Tibial artery (tissue), 4 donors: ENCODE measurements at places on chromosomes 13 and 19.

- no peak for DNase-seq
These were observed 5.7 kb upstream of the NUP58 start for GRCh38 chr13:25295701-25296100.

DNA sequence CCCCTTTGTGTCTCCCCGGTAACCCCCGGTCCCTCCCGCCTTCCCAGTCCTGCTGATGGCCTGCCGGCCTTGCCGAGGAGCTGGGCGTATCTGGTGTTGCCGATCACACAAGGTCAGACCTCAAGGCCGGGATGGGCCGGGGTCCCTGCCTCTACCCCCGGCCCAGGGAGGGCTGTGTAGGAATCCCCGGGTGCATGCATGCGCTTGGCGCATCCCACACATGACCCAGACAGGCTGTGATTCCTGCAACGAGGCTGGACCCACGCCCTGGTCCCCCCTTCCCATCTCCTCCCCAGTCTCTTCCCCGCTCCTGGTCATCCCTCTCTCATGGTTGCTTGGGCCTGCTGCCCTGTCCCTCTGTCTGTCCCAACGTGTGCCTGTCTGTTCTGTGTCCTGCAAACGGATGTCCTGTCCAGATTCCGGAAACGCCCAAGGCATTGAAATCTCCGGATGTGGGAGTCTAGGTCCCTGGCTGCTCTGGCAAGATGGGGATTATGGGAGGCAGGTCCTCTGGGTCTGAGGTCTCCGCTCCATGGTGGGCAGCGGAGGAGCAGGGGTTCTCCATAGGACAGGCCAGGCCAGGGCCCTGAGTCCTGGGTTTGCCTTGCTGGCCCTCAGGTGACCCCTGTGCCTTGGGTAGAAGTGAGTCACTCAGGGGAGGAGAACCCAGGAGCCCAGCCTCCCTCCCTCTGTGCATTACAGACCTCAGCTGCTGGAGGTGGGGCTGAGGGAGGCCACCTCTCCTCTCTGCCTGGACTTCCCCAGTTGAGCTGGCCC is 1.6 kb downstream of the PKN1 start:
- peak; percentile 88 for DNase-seq

DNA sequence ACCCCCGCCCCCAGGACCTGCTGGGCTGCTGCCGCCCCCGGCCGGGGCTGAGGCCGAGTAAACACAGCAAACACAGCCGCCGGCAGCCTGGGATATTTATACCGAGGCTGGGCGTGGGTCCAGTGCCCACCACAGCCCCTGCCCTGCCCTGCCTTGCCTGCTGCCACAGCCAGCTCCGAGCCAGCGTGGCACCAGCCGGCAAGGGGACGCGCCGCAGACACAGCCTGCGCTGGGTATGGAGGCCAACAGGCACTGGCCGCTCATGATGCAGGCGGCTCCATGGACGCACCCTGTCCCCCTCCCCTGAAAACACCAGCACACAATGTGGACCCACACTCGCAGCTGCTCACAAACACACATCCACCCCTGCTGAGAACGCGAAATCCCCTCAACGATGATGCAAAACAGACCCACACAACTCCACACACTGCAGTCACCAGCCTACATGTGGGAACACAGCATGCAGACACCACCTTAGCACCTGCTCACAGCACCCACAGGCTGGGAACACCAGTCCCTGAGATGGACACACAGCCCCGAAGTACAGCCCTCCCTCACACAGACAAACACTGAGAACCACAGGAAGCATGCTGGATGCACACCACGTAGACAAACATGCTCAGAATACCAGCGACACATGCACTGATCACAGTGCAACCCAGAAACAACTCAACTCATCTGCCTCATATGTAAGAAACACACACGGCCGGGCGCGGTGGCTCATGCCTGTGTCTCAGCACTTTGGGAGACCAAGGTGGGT is 16.2 kb downstream of the CCDC97 start:
- peak; percentile 80 for DNase-seq

DNA sequence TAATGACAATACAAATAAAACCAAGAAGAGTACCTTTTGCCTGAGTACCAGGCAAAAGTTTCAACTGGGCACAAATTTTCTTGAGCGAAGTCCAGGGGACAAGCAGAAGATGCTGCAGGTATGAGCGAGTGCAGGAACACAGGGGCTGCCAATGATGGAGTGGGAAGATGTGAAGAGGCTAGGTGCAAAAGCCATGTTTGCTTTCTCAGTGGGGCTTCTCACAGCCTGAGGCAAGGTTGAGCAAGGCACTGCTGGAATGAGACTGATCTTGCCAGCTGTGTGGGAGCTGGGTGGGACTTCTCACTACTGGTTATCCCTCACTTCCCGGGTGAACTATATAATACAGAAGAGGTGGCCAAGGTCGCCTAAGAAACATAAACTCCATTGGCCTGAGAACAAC is 1200.7 kb downstream of the SLITRK1 start:
- DNase-seq = no peak

DNA sequence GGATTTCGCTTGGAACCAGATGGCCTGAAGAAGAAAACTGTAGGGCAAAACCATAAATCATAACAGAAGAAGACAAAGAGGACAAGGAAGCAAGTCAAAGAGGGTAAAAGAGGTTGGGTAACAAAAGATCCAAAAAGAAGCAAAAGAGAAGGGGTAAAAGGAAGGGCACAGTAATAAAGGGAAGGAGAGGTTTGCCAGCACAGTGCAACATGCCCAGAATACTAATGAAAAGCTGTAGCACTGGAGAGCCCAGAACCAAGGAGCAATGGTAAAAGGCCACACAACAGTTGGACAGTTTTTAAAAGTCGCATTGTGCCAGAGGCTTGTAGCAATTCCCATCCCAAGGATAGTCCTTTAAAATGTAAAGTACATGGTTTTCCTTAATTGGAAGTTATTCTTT is 506.6 kb downstream of the PCDH9 start:
- DNase-seq = no peak

DNA sequence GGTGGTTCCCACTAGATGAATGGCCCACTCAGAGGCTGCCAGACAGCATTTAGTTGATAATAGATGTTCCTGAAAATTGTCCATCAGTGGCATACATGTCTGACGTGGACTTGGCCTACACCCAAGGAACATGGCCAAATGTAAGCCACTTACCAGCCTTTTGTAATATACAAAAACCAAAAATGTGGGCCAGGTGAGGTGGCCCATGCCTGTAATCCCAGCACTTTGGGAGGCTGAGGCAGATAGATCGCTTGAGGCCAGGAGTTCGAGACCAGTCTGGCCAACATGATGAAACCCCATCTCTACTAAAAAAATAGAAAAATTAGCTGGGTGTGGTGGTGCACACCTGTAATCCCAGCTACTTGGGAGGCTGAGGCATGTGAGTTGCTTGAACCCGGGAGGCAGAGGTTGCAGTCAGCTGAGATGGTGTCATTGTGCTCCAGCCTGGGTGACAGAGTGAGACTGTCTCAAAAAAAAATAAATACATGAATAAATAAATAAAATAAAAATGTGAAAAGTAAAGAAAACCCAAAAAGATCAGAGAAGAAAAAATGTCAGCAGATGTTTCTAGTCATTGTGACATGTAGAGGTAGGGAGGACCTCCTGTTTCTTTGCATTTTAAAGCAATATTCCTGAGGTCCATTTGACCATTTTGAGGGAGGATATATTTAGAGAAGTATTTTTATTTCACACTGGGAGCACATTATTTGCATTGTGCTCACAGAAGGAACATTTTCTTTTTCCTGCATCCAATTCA is 7.1 kb upstream of the WTIP start:
- DNase-seq = no peak

GRCh38 chr13:107961849-107962608 is 253.3 kb downstream of the LIG4 start:
- no peak for DNase-seq

DNA sequence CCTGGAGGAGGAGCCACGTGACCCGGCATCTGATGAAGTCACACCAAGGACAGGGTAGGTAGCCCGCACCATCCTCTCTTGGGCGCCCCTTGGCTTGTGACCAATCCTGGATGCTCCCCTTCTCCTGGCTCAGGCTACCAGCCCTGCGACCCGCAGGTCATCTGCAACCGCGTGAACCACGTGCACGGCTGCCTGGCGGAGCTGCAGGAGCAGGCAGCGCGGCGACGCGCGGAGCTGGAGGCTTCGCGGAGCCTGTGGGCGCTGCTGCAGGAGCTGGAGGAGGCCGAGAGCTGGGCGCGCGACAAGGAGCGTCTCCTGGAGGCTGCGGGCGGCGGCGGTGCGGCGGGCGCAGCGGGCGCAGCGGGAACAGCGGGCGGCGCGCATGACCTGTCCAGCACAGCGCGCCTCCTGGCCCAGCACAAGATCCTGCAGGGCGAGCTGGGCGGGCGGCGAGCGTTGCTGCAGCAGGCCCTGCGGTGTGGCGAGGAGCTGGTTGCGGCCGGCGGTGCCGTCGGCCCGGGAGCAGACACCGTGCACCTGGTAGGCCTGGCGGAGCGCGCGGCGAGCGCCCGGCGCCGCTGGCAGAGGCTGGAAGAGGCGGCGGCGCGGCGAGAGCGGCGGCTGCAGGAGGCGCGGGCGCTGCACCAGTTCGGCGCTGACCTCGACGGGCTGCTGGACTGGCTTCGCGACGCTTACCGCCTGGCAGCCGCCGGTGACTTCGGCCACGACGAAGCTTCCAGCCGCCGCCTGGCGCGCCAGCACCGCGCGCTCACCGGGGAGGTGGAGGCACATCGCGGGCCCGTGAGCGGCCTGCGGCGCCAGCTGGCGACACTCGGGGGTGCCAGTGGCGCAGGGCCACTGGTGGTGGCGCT is 45.9 kb downstream of the SPTBN4 start:
- DNase-seq = no peak

- DNase-seq = no peak
These were observed 8.9 kb upstream of the TRPC4 start for GRCh38 chr13:37878496-37878895.
